NCI-H460 (cell line): ENCODE measurements at places on chromosomes 5 and 9.

DNA sequence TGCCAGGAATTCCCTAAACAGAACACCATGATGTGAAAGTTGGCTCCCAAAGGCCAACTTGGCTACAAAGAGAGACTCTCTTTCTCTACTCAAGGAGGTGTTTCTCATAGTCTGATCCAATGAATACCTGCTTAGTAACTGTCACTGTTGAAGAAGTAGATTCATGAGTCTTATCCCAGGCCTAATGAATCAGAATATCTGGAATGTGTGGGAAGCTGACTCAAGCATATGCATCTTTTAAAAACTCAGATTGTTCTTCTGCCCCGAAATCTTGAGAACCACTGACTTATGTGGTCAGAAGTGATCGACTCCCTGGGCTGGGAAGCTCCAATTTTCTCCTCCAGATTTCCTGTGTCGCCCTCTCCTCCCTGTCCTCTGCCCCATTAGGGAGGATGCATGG is 345.6 kb downstream of the PLK2 start:
- no peak for DNase-seq

- DNase-seq: no peak
These were observed 881 bp upstream of the B4GALT1 start for GRCh38 chr9:33167972-33168461.

GRCh38 chr5:89437450-89438435 is 554.8 kb upstream of the MEF2C start:
- DNase-seq: no peak

GRCh38 chr5:174454464-174454863 is 269.9 kb upstream of the MSX2 start:
- no peak for DNase-seq

- DNase-seq: no peak
These were observed 110.2 kb downstream of the FBXL7 start for GRCh38 chr5:15610216-15610615.

- DNase-seq: peak; percentile 86
These were observed 55.9 kb upstream of the STXBP1 start for GRCh38 chr9:127555840-127556820.

GRCh38 chr9:127159949-127160610 is 37.6 kb upstream of the ANGPTL2 start:
- no peak for DNase-seq

DNA sequence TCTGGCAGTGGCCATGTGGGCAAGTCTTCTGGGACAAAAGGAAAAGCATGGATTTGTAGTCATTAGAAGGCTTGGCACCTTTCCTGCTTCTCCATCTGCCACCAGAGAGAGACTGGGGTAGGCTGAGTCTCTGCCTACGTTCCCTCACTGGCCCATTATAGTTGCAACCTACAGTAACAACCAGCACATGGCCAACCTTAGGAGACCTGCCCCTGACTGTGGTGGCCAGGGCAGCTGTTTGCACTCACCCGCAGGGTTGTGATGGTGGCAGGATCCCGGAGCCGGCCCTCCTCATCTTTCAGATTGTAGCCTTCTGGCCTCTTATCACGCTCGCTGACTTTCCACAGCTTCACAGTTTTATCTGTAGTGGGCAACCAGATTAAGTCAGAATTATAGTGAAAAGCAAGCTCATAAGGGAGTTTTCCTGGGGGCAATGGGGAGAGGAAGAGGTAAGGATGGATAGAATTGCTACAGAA is 174.9 kb upstream of the GPR151 start:
- DNase-seq: no peak

- no peak for DNase-seq
These were observed 304.3 kb upstream of the CTNND2 start for GRCh38 chr5:12208366-12209100.

DNA sequence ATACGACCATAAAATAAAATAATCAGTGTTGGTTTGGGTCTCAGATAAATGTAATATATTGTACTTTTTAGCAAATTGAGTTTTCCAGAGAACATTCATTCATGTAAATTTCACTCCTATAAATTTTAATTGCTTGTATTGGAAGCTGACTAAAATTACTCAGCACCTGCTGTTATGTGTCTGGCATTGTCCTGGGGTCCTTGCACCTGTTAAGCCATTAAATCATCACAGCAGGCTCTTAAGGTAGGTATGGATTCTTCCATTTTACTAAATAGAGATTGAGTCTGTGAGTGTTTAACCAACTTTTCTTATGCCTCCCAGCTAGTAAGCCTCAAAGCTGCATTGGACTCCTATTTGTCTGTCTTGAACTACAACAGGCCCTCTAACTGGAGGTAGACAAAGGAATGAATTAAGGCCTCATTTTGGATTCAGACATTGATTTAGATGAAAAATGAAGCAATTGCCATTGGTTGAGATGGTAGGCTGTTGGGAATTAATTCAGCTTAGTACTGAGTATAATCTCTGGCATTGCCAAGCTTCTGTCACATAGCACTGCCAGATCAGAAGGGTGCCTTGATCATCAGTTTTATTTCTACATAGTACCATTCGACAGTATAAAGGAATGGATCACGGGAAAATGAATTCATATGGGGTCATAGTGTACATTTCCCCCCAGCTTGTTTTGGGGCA is 78.9 kb downstream of the PARP8 start:
- DNase-seq: no peak
